ENCODE measurements at places on chromosomes 5 and 9. TPM values are rescaled to one million over a fixed set of nuclear protein-coding genes. Genes with fewer than 3 reads are reported as not detected.

IL9 gene
- total RNA-seq, result not detected

MEIKIN gene
- not detected for total RNA-seq

NEUROG1 gene
- not detected for total RNA-seq

IL13 gene
- total RNA-seq, result not detected

FBXW5 gene
- 76.5 TPM for total RNA-seq

WDR38 gene
- not detected for total RNA-seq

F12 gene
- 2.7 TPM for total RNA-seq

ADGRD2 gene
- not detected for total RNA-seq

EFNA5 gene
- total RNA-seq, result 81.7 TPM

FGF1 gene
- total RNA-seq, result 2.1 TPM

RAPGEF1 gene
- 85.5 TPM for total RNA-seq

SCGB3A2 gene
- total RNA-seq, result 1.8 TPM

SHC3 gene
- 1.6 TPM for total RNA-seq

- DNase-seq, result no peak
Measured at GRCh38 chr9:92654481-92655301, 15.2 kb downstream of the IPPK start.

GRCh38 chr5:21199087-21199486 lies 1211.1 kb upstream of the CDH18 start:
- no peak for DNase-seq

GRCh38 chr9:108672475-108673190 lies 183.2 kb downstream of the ACTL7B start:
- no peak for DNase-seq

GRCh38 chr5:176564002-176564401 lies 14.9 kb downstream of the CDHR2 start:
- DNase-seq, result no peak

GRCh38 chr5:67728326-67728890 lies 487.1 kb upstream of the PIK3R1 start:
- no peak for DNase-seq

GRCh38 chr9:79007701-79008483 lies 563.9 kb upstream of the TLE4 start:
- DNase-seq, result no peak

GRCh38 chr5:135883441-135883840 lies 12.2 kb downstream of the IL9 start:
- DNase-seq, result peak; percentile 79

- DNase-seq, result no peak
Measured at GRCh38 chr5:35115920-35116319, 68.2 kb upstream of the AGXT2 start.

DNA sequence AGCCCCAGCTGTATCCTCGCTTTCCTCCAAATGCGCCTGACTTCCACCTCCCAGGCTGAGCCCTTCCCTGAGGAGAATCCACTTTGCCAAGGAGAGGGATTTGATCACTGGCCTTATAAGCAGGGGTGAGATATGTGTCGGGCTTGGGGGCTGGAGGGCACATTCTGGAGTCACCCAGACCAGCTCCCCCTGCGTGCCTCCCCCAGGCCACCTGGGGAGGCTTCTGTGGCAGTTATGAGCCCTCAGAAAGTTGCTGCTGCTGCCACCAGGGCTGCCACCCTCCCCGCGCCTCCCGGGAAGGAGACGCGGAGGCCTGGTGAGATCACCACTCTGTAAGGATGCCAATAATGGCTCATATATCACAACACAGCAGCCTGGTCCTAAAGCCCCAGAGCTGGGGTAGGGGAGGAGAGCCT lies 211.5 kb downstream of the PAPPA start:
- no peak for DNase-seq

DNA sequence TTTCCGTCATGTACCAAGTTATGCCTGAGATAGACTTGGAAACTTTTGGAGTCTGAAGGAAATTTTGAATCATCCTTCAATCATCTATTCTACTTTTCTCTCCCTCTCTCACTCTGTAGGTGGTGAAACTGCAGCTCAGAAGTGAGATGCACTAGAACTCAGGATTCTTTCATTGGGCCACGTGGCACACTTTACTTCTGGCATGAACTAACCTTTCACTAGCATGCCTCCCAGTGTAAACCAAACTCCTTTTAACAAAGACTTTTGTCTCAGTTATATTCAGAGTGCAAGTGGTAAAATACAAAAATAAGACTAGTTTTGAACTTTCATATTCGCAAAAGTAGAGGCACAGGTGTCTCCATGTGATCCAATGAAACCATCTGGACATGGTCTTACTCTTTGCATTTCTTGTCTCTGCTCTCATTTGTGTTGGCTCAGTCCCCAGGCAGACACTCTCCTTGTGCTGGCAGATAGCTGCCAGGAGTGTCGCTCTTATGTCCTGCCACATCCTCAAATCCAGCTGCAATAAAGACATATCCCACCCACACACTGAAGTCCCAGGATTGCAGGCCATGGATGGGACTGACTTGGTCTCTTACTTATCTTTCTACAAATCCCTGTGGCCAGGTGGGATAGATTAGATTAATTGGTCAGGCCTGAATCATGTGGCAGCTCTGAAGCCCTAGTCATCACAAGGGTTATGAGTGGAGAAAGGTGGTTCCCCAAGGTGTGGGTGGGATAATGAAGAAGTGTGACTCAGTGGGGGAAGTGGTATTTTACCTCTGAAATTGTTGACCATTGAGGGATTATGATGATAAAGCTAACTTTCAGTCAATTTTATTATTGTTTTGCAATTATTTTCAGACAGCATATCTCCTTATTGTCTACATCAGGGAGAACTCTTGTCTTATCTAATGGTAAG lies 267.5 kb downstream of the GABRB2 start:
- no peak for DNase-seq

GRCh38 chr5:118565335-118565971 lies 422.9 kb downstream of the DTWD2 start:
- no peak for DNase-seq

DNA sequence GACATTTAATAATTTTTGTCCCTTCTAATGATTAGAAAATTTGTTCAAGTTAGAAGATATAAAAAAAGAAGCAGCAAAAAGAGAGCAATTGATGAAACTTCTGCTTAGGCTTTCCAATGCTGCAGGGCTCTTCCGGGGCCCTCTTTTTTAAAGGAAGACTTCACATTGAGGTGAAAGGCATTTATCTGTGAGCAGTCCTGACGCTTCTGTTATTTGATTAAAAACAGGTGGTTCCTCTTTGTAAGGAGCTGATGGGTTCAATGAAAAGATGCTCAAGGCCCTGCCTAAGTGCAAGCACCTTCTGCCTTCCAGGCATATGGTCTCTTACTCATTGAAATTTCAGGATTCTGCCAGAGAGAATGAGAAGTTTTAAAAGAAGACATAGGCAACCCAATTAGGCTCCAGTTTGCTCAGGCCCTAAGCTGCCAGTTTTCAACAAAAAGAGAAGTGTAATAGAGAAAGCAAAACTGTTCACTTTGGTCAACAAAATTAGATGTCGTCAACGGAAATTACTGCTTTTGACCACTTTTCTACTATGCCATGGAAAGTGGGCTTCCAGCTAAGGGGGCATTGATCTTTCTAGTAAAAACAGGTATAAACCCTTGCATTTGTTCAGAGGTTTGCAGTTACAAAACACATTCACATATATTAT lies 100.2 kb downstream of the INSYN2B start:
- no peak for DNase-seq

GRCh38 chr5:148374690-148375360 lies 8.9 kb upstream of the FBXO38 start:
- DNase-seq, result peak; percentile 84

GRCh38 chr5:74040811-74041491 lies 415.0 kb downstream of the ARHGEF28 start:
- DNase-seq, result no peak

GRCh38 chr5:136104306-136104965 lies 28.2 kb upstream of the SMAD5 start:
- no peak for DNase-seq

- DNase-seq, result no peak
Measured at GRCh38 chr5:90866915-90867731, 308.5 kb downstream of the ADGRV1 start.

GRCh38 chr9:5577225-5577624 lies 51.7 kb upstream of the RIC1 start:
- DNase-seq, result no peak

DNA sequence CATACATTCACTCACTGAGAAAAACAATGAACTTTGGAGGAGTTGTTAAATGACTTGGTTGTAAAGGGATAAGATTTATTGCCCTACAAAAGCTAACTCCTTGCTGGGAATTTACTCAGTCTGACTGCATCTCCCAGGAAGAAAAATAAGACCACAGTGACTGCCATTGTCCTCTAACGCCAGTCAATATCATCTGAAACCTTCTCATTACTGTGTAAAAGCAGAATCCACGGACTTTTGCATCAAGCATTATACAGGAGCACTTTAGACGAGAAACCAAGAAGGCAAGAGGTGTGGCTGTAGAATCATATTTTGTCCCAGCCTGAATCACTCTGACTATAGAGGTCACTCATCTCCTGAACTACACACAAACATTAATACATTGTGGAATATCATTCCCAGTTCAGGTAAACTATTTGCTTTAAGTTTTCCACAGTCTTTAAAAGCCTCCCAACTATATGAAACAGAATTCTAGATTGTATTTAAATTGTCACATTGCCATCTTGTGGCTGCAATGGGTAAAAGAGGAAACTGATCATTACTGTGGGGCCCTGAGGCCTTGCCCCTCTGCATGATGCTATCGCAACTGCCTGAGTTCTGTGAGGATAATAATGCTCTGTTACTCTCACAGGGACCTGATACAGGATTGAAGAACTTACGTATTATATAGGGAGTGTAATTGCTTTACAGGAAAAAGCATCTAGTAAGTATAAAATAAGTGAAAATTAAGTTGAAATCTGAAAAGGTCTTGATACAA lies 142.9 kb downstream of the SLCO4C1 start:
- DNase-seq, result peak; percentile 60

GRCh38 chr5:155136216-155136850 lies 122.8 kb downstream of the KIF4B start:
- DNase-seq, result peak; percentile 86

DNA sequence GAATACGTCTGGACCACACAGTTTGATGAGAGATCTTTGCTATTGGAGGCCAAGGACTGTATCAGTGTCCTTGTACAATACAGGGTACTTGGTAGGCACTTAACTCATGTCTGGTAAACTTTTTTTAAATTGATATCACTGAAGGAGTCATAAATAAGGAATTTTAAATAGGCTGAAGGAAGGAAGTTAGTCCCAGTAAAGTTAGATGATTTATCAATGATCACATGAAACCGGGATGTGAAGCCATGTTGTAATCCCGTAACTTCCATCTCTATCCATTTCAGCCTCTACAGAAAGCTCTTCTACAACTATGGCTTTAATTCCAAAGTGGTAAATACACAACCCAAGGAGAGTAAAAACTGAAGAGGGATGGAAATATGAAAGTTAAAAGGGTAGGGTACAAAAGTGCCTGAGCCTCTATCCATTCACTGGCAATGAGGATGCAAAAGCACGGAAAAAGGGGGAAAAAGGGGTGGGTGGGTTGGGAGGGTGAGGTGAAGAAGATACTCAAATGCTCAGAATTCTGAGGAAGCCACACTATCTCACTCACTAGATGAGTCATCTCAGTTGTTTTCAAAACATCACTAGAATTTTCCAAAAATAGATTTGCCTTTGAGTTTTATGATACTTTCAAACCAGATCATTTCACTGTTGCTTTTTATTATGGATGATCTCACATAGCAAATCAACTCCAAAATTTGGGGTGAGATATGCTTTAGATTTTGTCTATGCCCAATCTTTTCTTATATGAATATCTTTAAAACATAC lies 1053.5 kb downstream of the NR2F1-AS1 start:
- DNase-seq, result no peak

GRCh38 chr5:52771343-52772039 lies 16.2 kb upstream of the ITGA1 start:
- DNase-seq, result no peak

DNA sequence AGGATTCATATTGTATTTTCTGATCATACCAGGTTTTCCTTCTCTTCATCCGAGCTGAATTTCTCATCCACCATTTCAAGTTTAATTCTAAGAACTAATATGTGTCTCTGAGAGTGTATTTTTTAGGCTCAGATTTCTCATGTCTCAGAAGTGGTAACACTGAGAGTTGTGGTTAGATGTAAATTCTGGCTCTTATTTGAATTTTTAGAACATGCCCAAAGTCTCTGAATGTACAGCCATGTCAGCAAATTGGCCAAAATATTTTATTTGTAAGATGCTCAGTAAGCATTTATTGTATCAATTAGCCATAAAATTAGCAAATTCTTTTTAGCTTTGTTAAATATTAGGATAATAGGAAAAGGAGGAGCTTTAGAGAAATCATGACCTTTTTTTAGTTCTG lies 16.6 kb downstream of the SV2C start:
- DNase-seq, result no peak

GRCh38 chr9:86983249-86983619 lies 35.9 kb upstream of the GAS1 start:
- no peak for DNase-seq

GRCh38 chr9:124369231-124369797 lies 45.9 kb downstream of the PSMB7 start:
- DNase-seq, result peak; percentile 42

- no peak for DNase-seq
Measured at GRCh38 chr5:96402500-96402899, 30.5 kb downstream of the PCSK1 start.

DNA sequence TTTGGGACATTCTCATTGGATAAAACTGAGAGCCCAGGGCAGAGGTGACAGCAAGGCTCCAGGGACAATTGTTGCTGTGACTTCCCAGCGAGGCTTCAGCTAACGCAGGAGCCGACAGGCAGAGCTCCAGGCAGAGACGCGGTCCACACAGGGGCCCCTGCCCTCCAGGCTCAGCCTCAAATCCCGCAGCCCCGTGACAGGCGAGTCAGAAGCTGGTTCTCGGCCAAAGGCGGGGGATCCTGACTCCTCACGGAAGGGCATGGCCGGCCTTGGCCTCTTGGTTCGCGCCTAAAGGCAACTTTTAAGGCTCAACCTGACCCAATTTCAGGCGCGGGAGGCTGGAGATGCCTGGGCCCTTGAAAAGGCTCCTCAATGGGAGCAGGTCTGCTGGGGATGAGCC lies 21.3 kb downstream of the SLC12A7 start:
- DNase-seq, result no peak

DNA sequence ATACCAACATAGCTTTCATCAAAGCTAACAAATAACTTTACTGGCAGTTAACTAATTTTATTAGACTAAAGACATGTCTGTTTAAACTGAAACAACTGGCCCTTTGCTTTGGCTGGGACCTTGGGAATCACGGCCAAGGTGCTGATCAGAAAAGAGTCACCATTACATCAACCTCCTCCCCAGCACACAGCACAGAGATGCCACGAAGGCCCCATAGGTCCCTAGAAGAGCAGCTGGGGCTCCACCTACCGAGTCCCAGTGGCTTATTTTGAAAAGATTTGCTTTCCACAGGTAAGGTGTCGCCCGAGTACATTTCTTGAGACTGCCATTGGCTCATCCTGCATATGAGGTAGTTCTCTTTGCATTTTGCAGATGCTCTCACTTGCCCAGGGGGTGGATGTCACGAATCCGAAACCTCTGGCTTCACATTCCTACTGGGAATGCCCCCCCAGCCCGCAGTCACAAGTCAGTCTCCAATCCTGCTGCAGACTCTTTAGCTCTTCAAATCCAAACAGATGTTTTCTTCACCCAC lies 18.8 kb upstream of the HSD17B3 start:
- peak; percentile 53 for DNase-seq

- no peak for DNase-seq
Measured at GRCh38 chr5:112923988-112924387, 2.0 kb upstream of the REEP5 start.

GRCh38 chr5:143842920-143843319 lies 31.0 kb downstream of the HMHB1 start:
- DNase-seq, result no peak

GRCh38 chr5:173997331-173997730 lies 8.4 kb downstream of the C5orf47 start:
- DNase-seq, result no peak

All from endodermal cell (in vitro differentiated cells).